Anterior cingulate cortex (tissue), 58 donors: ENCODE measurements at places on chromosomes 6 and 20.

DNA sequence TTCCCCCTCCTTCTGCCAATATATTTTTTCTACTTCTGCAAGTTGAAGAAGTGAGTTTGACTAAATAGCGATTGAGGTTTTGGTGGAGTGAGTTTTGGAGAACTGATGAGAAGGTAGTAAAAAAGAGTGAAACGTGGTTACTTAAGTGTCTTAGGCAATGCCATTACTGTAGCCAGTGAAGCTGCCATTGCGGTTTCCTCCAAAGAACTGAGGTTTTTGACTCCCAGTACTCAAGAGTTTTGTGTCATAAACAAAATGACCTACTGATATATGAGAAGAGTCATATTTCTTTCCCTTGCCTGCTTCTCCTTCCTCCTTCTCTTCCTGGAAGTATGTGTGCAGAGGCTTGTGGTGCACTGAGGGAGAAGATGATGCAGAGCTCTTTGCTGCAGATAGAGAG, 554.5 kb upstream of the MAP3K7 start:
- DNase-seq = no peak

DNA sequence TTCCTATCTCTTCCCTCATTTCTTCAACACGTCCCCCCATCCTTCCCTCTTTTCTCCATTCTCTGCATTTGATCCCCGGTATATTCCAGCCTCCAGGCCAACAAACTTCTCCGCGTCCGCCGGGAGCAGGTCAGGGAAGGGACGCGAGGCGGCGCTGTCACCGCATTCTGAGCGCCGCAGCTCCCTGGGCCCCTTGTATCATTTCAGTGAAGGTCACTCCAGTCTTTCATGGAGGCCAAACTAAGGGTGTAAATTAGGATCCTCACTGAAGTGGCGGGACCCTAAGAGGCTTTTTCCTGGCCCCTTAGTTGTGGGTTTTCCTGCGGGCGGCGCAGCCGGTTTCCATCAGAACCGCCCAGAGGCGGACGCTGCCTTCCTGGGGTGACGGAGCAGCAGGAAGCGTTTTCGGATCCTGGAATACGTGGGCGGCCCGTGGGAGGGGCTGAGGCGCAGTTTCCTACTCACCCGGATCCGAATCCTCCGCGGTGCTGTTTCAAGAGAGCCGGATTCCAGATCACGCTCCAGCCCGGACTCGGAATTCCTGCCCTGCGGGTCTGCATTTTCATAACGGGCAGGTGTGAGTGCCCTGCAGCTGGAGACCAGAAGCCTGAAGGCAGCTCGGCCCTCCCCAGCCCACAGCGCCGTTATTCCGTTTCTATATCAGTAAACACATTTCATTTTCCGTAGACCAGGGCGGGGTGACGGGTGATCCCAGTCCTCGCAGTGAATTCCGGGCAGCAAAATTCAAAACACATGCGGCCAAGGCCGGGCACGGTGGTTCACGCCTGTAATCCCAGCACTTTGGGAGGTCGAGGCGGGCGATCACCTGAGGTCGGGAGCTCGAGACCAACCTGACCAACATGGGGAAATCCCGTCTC, 3.6 kb upstream of the MICA start:
- peak; percentile 74 for DNase-seq

DNA sequence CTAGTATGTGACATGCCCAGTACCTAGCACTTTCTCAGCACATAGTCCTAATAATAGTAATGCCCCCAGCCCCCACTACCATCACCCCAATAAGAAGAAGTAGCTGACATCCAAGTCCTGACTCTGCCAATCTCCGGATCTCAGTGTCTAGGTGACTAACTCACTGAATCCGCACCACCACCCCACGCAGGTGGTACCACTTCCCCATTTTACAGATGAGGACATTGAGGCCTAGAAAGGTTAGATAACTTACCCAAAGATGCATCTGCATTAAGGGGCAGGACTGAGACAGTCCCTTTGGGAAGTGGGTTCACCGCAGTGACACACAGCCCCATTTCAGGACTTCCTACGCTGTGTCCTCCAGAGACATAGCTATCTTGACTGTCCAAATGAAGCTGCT, 241.2 kb downstream of the TFAP2C start:
- DNase-seq = no peak

DNA sequence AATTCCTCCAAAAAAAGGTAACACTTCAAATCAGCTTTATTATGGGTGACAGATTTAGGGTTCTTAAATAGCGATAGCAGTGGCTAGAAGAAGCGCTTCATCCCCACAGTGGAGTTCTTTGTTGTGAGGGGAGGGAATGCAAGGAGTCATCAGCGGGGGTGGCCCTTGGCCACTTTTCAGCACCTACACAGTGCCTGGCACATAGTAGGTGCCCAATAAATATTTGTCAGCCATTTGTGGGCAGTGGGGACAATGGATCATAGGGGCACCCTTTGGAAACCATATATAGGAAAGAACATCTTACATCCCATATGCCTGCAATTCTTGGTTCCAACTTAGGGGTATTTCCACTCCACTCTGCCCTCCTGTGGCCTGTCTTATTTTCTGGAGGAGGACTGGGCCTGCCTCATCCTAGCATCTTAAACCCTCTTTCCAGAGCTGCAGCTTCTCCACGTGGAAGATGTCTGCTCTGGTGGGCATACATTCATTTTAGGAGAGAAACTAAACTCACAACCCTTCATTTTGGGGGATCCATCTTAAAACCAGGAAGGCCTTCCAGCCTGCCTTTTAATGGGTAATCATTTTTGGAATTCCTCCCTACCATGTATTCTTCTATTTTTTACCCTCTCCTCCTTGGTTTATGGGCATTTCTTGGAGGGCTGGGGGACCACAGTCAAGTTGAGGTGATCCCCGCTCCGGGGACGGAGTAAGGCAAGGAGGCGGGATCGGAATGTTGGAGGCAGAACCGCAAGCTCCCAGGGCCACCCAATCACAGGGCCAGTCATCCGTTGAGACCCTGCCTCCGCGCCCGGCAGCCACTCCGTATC, 2.6 kb upstream of the GPSM3 start:
- peak; percentile 48 for DNase-seq

- no peak for DNase-seq
Measured at GRCh38 chr6:142542704-142543233, 241.0 kb downstream of the ADGRG6 start.

- DNase-seq = no peak
Measured at GRCh38 chr6:40395066-40395697, 192.0 kb downstream of the LRFN2 start.

DNA sequence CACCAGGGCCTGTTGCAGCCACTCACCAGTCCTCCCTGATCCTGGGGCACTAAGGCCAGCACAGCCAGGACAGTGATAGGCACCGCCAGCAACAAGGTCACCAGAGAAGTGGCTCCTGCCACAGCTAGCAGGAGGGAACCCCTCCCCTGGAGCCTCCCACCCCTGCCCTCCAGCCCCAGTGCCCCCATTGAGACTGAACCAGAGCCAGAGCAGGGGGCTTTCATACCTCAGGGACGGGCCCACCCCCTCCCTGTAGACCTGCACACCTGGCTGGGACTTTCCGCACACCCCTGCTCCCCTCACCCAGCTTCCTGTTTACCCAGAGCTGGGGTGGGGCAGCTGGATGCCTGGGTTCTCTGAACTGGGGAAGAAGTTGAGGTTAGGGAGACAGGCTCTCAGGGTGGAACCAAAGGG, at the start of gene LTB:
Gene LTB, minus strand, starts transcription at position 195 of the 414 bp plus-strand sequence. Its CDS starts 7 bp downstream, at position 188.
- no peak for DNase-seq

GRCh38 chr20:278181-278580, 12.4 kb downstream of the C20orf96 start:
- DNase-seq = no peak

GRCh38 chr6:111576291-111576690, 29.4 kb downstream of the TRAF3IP2 start:
- DNase-seq = no peak

DNA sequence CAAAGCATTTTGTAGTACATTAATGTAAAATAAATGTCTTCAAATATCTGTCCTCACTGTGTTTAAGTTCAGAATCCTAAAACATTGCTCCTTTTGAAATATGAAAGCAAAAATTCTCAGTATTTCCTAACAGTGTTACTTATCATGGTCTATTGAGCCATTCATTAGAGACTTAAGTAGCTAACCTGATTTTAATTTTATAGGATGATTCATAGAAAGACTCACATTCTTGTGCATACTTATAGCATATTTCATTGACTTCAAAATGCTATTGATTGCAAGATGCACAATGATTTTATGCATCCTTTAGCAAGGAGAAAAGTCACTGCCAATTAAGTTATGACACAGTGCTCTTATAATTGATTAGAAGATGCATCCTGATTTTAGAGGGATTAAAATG, 85.7 kb downstream of the HIVEP1 start:
- DNase-seq = no peak

DNA sequence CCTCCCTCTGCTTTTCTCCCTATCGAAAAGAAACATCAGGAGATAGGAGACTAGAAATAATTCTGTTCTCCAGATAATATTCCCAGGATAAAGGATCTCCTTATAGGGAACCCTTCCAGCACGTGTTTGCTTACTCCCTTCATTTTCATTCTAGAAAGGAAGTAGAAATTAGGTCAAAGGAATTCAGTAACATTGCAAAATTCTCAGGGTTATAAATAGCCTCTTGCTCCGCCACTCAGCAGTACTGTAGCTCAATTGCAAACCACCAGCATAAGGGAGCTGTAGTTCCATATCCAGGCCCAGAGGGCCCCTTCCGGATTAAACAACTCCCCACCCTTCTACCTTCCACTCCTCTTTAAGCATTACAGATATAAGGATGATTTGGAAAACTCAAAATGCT, 6.2 kb downstream of the ELMO2 start:
- DNase-seq = no peak

GRCh38 chr6:106154326-106154725, 68.2 kb downstream of the PRDM1 start:
- no peak for DNase-seq

DNA sequence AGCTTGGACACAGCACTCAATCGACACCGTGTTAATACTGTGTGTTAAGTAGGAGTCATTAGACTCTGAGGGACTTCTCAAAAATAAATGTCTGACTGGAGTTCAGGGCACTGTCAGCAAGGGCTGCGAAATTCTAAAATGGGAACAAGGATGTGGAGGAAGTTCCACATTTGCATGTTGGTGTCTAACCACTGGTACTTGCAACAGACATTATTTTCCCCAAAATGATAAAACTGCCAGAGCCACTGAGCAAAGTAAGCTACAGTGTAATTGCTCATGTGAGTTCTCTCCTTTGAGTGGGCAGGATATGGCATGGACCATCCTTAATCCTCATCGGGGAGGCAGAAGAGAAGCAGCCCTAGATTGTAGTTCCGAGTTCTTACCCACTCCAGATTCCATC, 215.9 kb downstream of the SLC24A3 start:
- DNase-seq = no peak

DNA sequence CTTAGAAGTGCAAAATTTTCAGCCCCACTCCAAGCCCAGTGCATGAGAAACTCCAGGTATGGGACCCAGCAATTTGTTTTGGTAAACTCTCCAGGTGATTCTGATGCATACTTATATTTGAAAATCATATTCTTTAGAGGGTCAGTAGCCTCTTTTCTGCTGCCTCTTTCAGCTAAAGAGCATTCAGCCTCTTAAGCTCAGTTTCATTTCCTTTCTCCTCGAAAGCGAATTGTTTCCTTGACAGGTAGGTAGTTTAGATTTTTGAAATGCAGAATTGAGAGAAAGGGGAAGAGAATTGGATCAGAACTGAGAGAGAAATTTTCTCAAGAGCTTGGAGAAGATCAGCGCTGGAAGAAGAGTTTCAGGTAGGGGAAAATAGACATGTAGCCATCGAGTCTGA, 995.8 kb upstream of the FLRT3 start:
- DNase-seq = no peak

DNA sequence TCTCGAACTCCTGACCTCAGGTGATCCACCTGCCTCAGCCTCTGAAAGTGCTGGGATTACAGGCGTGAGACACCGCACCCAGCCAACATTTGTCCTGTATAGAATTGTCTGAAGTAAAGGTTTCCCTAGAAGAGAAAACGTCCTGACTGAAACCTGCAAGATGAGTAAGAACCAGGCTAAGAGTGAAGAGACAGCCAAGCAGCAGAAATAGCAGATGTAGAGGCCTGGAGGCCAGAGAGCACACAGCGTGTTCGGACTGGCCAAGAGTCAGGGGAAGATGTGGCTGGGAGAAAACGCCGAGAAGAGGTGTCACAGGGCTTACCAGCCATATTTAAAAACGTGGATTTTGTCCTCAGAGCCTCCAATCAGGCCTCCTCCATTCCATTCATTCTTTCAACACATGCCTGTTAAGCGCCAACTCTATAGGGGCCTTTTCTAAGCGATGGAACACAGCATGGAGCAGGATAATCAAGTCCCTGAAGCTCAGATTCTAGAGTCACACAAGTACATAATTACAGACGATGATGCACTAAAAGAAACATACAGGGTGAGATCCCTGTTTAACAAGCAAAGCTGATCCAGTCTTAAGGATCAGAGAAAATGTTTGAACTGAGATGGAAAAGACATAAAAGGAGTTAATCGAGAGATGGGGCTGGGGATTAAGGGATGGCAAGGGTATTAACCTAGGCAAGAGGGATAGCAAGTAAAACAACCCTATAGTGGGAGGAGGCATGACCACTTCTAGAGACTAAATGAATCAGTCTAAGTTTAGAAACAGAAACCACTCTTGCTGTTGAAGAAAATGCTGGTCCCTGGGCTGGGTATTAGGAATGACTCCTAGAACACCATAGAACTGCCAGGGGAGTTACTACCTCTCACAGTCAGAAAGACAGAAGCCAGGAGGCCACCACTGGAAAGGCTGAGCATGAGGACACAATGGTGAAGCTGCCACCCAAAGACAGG, 4.8 kb downstream of the ZCCHC3 start:
- no peak for DNase-seq

DNA sequence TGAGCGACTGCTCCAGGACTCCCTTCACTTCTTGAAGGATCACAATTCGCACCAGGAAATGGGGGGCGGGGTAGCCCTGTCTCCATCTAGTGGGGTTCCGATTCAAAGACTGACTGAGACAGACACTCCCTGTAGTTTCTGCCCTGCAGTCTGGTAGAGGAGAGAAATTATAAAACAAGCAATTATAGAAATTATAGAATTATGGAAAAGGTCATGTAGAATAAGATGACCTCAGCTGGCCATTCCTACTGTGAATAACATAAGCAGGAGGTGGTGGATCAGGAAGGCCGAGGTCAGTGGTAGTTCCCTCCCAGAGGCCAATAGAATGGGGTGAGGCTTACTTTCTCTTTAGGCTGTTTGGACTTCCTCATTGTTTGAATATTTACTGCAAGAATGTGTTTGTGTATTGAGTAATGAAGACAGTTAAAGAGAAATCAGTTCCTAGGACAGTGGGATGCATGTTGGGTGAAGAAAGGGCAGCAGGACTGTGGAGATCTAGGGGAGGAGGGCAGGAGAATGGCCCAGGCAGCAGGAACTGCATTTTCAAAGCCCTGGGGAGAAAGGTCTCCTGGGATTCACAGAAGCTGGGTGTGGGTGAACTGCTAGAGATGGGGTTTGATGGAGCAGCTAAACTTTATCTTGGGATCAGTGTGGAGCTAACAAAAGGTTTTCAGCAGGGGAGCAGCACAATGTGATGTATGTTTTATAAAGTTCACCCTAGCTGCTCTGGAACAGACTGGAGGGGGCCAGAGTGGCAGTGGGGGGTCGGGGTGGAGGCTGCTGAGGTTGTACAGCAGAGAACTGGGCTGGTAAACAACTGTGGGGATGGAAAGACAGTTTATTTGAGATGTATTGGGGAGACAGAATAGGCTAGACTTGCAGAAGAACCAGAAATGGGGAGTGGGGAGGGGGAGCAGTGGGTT, 2.1 kb downstream of the ZNF341 start:
- DNase-seq = no peak

GRCh38 chr6:161744211-161745067, 470.6 kb upstream of the AGPAT4 start:
- DNase-seq = no peak

GRCh38 chr6:15370733-15371671, 125.1 kb downstream of the JARID2 start:
- no peak for DNase-seq

- DNase-seq = no peak
Measured at GRCh38 chr6:51620971-51621370, 466.4 kb downstream of the PKHD1 start.
